Chondrocyte (in vitro differentiated cells): ENCODE measurements at places on chromosomes 13 and 19. TPM values are rescaled to one million over a fixed set of nuclear protein-coding genes. Genes with fewer than 3 reads are reported as not detected.

The WDR88 gene
- not detected in 3 replicates for total RNA-seq

The TMEM38A gene
- 3.1 to 3.7 TPM (median 3.7 TPM) in 3 replicates for total RNA-seq

The RCBTB2 gene
- total RNA-seq = 8.6 to 13.3 TPM (median 9.4 TPM) in 3 replicates

The ZNF709 gene
- total RNA-seq = 2.0 to 5.2 TPM (median 3.0 TPM) in 3 replicates

The BRME1 gene
- total RNA-seq = 2.9 to 3.5 TPM (median 3.0 TPM) in 3 replicates

- DNase-seq = no peak
Measured at GRCh38 chr19:46571495-46571894, 29.6 kb upstream of the CALM3 start.

GRCh38 chr19:4369109-4369887 is 25.9 kb downstream of the MPND start:
- DNase-seq = peak; percentile 71

DNA sequence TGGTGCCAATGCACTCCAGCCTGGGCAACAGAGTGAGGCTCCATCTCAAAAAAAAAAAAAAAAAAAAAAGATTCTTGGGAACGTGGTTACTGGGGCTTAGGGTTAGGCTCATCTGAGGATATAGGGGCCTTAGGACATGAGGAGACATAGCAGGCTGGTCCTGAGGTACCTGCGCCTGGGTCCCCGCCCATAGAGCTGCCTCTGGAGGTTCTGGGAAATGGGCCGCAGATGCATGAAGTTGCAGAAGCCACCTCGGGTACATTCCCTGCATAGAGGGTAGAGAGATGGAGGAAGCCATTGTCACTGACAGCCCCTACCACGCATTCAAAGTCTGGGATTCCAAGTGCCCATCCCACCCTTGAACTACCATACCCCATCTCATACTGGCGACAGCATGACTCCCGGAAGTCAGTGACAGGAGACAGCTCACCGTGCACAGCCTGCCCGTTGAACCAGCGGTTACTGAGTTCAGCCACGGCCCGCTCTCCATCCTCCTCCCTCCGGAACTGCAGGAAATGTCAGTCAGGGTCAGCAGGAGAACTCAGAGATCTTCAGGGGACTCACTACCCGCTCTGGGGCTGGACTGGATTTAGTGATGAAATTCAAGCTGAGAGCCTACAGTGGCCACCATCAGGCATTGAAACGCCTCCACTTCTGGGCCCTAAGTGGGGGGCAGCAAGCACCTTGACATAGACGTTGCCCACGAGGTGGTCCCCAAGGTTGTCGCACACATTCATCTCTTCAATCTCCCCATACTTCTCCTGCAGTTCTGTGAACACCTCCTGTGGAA is 1.4 kb downstream of the U2AF1L4 start:
- peak; percentile 55 for DNase-seq

DNA sequence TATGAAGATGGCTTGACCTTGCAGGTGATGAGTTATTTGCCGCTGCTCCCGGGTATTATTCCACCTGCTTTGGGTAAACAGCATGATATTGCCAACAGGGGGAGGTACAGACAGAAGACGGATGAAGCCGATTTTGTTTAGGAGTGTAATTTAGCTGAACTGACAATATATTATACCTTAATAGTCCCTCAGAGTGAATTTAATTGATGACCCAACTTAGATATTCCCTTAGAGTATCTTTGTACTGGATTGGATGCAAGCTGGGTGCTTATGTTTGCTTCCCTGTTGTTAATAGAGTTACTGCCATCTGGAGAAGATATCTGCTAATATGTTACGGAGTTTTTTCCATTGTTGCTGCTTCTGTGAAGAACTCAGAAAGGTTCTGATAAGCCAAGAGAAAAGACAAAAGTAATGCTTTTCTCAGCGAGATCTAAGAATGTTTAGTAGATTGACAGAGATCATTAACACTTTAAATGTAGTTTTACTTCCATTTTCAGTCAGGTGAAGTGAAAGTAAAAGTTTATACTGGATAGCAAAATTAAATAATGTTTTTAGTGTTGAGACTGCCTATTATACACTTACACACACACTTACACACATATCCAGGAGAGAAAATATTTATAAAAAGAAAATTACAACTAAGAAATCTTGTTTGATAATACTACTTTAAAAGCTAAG is 2220.8 kb upstream of the PCDH20 start:
- DNase-seq = no peak

DNA sequence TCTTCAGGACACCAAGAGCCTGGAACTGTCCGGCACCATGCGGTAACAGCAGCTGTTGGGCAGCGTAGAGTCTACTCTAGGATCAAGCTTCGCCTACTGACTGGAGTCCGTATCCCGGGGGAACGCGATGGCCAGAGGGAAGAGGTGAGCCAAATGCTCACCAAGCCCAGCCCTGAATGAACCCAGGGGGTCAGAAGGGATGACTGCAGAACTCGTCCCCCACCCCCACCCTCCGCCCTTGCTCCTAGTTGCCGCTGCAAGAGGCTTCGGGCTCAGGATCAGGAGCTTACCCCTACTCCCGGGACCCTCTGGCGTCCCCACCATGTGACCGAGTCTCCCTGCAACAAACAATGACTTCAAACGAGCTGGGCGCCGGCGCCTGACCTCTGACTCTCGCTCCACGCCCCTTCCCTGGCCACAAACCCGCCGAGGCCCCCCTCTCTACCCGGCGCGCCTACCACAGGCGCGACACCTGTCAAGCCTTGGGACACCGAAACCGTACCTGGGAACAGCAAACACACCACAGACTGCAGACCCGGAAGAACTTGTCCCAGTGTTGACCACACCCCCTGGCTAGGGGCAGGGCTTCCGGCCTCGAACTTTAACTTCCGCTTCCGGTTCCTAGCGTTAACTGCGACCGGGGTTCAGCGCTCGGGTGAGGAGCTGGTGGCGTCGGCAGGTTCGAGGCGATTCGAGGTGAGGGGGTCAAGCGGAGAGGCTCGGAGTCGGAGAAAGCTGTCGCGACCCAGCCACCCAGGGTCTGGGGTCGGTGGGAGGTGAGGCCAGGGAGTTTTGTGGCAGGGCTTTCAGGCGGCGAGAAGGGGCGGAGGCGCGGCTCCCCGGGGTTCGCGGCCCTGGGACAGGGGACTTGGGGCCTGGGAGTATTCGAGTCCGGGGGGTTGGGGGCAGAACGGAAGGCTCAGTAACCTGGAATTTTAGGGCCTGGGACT is at the start of gene UBL5:
Gene UBL5 (plus strand): TSS at position 630 of the 950 bp plus-strand sequence. CDS start 420 bp downstream, outside the sequence.
- peak; percentile 94 for DNase-seq

DNA sequence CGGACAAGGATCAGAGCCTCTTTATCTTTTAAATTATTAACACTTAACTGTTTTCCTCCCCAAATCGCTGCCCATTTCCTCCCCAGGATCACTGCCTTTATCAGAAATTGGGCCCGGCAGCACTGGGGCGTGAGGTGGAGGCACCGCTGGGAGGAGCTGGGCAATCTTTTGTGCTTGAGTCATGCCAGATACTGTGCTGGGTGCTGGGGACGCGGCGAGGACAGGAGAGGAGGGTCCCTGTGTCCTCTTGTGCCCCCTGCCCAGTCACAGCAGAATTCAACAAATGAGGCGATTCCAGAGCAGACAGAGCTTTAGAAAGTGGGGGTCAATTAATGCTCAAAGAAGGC is 347.8 kb downstream of the ZNF536 start:
- DNase-seq = no peak

DNA sequence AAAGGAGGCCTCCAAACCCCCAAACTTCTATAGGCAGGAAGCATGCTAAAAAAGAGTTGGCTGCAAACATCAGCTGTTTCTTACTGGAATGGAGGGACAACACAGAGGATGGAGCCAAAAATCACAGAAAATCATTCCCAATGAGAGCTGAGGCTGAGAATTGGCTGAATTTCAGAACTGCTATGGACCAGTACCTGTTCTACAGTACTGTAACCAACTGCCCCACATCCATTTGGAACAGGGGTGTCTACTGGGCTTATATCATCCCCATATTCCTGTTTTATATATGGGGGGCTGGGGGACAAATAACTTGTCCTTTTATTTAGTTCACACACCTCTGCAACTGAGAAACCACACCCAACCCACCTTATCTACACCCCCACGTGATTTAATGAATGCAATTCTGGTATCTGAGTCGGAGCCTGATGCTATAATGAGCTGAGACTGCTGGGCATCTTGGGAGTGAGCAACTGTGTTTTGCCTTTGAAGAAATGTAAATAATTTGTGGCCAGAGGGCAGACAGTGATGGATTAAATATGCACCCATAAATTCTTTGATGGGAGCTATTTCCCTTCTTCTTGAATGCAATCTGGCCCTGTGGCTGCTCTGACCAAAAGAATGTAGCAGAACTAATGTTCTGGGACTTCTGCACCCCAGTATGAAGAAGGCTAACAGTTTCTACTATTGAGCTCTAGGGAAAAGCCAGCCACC is 82.6 kb downstream of the TBC1D4 start:
- DNase-seq = no peak

DNA sequence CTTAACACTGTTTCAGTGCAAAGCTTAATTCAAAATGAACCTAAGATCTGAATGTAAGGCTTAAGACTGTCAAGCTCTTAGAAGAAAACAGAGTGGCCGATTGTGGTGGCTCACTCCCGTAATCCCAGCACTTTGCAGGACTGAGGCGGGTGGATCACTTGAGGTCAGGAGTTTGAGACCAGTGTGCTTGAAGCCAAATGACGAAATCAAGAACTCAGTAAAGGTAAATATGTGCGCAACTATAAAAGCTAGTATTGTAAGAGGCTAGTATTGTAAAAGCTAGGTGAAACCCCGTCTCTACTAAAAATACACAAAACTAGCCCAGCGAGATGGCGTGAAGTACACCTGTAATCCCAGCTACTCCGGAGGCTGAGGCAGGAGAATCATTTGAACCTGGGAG is 12.7 kb downstream of the ATP4B start:
- DNase-seq = no peak
